ENCODE measurements at places on chromosomes 6 and 20.

DNA sequence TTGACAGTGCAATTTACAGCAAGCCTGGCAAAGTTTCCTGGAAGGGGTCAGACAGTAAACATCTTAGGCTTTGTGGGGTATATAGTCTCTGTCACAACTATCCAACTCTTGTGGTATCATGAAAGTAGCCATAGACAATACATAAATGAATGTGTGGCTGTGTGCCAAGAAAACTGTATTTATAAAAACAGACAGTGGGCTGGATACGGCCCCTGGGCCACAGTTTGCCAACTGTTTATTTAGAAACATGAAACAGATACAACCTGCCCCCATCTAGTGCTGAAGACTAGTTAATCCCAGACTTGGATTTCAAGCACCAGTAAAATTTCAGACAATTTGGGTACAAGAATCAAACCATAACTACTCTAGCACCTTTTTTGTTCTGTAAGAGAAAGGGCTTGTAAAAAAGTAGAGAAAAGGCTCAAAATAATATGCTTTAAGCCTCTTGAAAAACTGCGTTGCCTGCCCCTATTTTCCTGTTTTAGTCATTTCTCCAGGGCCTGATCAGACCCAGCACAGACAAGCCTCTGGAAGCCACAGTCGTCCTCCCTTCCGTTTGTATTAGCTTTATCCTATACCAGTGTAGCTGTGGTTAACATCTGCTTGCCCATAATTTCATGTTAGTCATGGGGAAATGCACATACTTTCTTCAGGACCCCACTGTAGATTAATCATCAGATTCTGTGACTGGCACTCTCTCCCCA lies 30.8 kb downstream of the JAG1 start:
- no peak for DNase-seq

GRCh38 chr6:85041376-85041775 lies 277.0 kb upstream of the TBX18 start:
- DNase-seq = no peak

- no peak for DNase-seq
Observed at GRCh38 chr6:167120583-167120903, 2.4 kb upstream of the CCR6 start.

- DNase-seq = no peak
Observed at GRCh38 chr6:103167345-103168071, 1692.2 kb downstream of the HACE1 start.

DNA sequence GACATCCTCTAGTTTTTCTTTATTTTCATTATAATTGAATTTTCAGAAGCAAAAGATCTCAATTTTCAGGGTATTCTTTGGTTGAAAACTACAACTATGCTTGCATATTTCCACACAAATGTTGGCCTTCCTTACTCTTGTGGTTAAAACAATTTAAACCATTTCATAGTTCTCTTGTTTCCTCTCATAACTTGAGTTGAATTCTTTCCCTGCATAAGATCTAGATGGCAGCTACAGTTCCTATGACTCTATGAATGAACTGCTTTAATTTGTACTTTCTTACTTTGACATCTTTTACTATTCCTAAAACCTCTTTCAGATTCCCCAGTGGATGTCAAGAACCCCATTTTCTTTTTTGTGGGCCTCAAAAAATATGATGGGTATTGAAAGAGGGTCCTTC lies 564.5 kb downstream of the NKAIN2 start:
- no peak for DNase-seq

Measured in epithelial cell of esophagus (primary cell).